Activated naive CD8-positive, alpha-beta T cell treated with anti-CD3 and anti-CD28 coated beads for 36 hours (primary cell): ENCODE measurements at places on chromosomes 2 and 18.

DNA sequence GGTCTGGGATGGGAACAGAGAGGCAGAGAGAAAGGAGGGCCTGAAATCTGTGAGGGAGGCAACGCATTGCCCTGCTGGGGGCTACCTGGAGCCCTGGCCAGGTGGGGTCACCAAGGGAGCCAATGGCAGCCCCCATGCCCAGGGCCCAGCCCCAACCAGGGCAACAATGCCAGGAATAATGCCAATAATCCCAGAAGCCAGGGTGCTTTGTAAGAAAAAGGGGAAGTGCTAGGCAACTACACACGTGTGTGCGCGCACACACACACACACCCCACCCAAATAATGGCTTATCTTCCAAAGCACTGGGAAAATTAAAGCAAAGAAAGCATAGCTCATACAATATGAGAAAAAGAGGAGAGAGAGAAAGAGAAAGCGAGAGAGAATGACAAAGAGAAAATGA lies 7.0 kb upstream of the CLEC4F start:
- H3K27me3 ChIP-seq, result no peaks in the 10 kb centered on the region
- H3K4me1 ChIP-seq, result peaks cover 24% of the 10 kb centered on the region
- peaks cover 4% of the 10 kb centered on the region for H3K36me3 ChIP-seq
- DNase-seq, result no peak
- no peak overlapping the region for H3K4me3 ChIP-seq

DNA sequence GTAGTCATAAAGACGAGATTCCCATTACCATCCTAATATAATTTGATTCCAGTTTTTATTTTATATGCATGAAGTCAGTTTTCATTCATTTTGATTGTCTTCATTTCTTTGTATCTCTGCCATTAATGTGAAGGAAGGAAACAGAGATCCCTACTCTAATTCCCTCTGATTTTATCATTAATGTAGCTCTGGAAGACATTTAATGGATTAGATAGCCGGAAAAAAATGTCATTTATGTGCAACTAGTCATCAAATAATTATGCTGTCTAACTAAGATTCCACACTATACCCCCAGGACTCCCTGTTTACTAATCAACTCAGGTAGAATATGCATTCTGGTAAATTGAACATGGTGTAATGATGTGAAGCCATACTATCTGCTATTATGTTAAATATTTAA lies 19.9 kb downstream of the RHBDD1 start:
- peaks cover 13% of the 10 kb centered on the region for H3K4me1 ChIP-seq
- H3K27me3 ChIP-seq, result no peaks in the 10 kb centered on the region
- no peak for DNase-seq
- H3K4me3 ChIP-seq, result no peak overlapping the region

GRCh38 chr2:60560734-60561644 lies 7.5 kb upstream of the BCL11A start:
- no peak for DNase-seq
- no peak overlapping the region for H3K27ac ChIP-seq
- H3K36me3 ChIP-seq, result no peaks in the 10 kb centered on the region
- H3K4me3 ChIP-seq, result no peak overlapping the region

- H3K4me3 ChIP-seq, result no peak overlapping the region
- no peak for DNase-seq
These were observed 224.3 kb downstream of the KLHL29 start for GRCh38 chr2:23609254-23609653.

DNA sequence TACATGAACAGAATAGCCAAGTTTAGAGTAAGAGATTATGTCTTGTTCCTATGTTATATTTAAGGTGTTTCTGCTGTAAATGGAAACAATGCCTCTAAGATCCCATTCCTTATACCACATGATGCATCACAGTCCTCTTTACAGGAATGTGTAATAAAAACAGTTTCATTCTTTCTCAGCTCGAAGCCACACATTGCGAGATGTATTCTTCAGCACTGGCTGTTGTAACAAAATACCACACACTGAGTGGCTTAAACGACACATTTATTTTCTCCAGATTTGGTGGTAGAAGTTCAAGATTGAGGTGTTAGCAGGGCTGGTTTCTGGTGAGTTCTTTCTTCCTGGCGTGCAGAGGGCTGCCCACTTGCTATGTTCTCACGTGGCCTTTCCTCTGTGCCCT lies 246.2 kb downstream of the SOCS6 start:
- no peak overlapping the region for H3K4me3 ChIP-seq
- no peak overlapping the region for H3K27ac ChIP-seq
- no peak for DNase-seq
- H3K27me3 ChIP-seq, result no peaks in the 10 kb centered on the region
- H3K36me3 ChIP-seq, result no peaks in the 10 kb centered on the region
